ENCODE measurements at places on chromosomes 3 and 15. TPM values are rescaled to one million over a fixed set of nuclear protein-coding genes. Genes with fewer than 3 reads are reported as not detected.

The IGSF10 gene
- total RNA-seq, result 32.4 TPM

The MUC13 gene
- total RNA-seq, result not detected

The HDGFL3 gene
- 40.3 TPM for total RNA-seq

The PGBD4 gene
- total RNA-seq, result 1.3 TPM

The NRROS gene
- 19.5 TPM for total RNA-seq

The UTS2B gene
- total RNA-seq, result 0.75 TPM

The THRB gene
- 19.7 TPM for total RNA-seq

The SPINK8 gene
- not detected for total RNA-seq

The BBS4 gene
- 18.1 TPM for total RNA-seq

Data from upper lobe of right lung (tissue), 1 donor.